ENCODE measurements at places on chromosomes 11 and 22.

GRCh38 chr11:73159297-73159696, 17.2 kb upstream of the FCHSD2 start:
- DNase-seq, result no peak

- DNase-seq, result no peak
Observed at GRCh38 chr11:406796-407650, 7.8 kb downstream of the SIGIRR start.

DNA sequence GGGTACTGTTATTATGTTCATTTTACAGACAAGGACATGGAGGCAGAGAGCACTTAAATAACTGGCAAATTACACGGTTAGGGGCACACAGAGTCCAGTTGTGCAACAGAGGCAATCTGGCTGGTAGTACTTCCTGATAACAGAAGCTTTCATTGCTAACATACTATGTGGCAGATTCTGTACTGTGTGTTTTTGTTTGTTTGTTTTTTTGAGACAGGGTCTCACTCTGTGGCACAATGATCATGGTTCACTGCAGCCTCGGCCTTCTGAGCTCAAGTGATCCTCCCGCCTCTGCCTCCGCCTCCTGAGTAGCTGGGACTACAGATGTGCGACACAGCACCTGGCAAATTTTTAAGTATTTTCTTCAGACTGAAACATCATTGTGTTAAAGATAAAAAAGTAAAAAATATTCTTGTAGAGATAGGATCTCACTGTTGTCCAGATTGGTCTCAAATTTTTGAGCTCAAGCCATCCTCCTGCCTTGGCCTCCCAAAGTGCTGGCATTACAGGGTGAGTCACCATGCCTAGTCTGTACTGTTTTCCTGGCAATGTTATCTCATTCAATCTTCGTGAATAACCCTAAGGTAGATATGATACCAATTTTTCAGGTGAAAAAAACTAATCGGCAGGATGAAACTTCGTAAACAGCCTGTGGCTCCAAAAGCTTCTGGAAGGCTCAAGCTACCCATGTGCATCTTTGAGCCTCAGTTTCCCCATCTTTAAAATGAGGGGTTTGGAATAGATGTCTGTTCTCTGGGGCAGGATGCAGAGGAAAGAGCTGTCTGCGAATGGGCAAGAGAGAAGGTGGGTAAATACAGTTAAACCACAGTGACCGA, 921 bp upstream of the NUCB2 start:
- DNase-seq, result no peak

GRCh38 chr22:45458532-45458931, 44.2 kb upstream of the FBLN1 start:
- DNase-seq, result no peak

- no peak for DNase-seq
Observed at GRCh38 chr22:50085211-50085972, at the start of gene MLC1. MLC1 (minus strand) TSS chr22:50085426; CDS start chr22:50084902, 524 bp downstream.

DNA sequence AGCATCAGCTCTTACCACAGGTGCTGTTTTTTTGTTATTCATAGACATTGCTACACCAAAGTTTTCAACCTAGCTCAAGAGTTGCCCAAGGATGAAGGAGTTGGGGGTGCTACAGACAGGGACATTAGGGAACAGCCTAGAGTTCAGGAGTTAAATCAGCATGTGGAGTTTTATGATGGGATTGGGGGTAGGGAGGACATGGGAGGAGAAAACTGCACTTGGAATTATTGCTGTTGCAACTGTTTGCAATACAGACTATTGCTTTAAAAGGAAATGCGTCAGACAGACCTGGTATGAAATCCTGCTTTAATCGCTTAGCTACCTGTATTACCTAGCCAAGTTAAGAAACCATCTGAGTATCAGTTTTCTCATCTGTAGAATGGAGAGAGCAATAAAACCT, 6.3 kb downstream of the TMA7B start:
- DNase-seq, result no peak

- no peak for DNase-seq
Observed at GRCh38 chr22:45917146-45917545, 59.8 kb downstream of the WNT7B start.

GRCh38 chr11:107078375-107078774, 60.1 kb upstream of the GUCY1A2 start:
- no peak for DNase-seq

- DNase-seq, result no peak
Observed at GRCh38 chr22:46652847-46653331, 32.7 kb downstream of the GRAMD4 start.

DNA sequence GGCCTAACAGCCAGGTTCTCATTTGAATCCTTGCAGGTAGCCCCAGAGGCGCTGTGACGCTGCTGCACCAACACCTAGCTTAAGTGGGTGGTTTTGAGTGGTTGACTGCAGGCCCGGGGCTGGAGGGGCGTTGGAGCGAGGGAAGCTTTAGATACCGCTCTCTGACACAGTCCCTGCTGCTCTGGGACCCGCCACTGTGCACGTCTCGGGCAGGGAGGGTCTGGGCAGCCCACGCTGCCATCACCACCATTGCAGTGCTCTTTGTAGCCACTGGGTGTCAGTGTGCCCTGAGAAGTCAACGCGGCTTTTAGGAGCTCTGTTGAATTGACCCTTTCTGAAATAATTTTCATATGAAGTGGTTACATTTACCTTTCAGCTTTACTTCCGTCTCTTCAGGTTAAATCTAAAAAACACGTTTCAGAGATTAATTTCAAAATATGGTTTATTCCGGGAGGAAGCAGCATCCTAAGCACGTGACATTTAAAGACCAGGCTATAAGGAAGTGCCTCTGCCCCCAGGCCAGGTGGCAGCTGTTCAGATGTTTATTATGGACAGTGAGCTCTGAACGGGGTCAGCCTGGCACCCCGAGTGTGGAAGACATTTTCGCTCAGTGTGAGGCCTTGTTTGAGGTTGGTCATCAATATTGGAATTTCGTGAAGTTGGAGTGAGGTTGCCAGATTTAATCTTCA, 30.9 kb upstream of the PARVB start:
- no peak for DNase-seq

- DNase-seq, result no peak
Observed at GRCh38 chr22:42376711-42377554, 55.3 kb downstream of the NFAM1 start.

GRCh38 chr11:5550440-5551095, 2.2 kb upstream of the OR52H1 start:
- DNase-seq, result no peak

GRCh38 chr11:19181531-19182261, 20.1 kb downstream of the CSRP3 start:
- no peak for DNase-seq

DNA sequence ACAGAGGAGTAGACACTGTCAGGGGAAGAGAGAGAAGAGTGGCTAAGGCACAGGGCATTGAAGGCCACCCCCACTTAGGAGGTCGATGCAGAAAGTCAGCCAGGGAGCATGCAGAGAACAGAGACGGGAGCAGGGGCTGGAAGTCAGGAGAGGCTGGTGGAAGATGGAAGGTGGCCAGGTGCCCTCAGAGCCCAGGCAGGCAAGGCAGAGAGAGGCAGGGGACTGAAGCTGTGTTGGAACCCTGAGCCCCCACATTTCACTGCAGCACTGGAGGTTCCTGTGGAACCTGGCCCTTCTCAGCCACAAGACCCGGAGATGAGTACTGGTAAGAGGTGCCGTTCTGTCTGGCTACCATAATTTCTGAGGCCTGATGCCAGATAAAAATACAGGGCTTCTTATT, 238.3 kb upstream of the NCAM1 start:
- no peak for DNase-seq

Measured in NCI-H1417 treated with DMSO at 0.1 percent for 48 hours (cell line).